Putamen (tissue), 1 donor: ENCODE measurements at places on chromosomes 5 and 9.

DNA sequence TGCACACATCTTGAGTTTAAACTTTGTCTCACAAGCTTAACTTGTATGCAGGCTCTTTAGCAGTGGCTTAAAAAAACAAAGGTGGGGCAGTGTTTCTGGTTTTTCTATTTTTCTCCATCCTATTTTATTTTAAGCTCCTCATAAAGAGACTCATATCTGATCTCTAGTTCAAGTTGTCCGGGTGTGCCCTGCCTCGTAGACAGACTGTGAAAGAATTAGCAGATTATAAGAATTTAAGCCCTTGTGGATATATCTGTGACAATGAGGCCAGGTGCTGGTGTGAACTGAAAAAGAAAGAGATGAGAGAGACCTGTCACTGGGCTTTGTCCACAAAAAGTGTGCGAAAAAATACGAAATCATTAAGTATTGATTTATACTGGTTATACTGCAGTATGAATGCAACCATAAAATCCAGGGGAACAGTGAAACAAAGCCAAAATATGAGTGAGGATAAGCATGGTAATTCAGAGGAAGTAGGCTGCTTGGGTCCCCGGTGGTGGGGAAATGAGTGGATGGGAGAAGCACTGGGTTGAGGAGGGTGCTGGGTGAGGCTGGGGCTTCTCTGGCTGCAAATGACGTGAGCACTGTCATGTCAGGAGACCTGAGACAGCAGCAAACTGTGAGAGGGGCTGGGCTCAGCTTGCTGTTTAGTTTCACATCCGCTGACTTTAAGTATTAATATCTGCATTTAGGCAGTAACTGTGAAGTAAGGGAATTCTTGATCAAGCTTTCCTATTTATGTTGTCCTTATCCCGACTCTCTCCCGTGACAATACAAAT lies 179.7 kb upstream of the ANKRD55 start:
- DNase-seq: no peak

GRCh38 chr5:32482193-32482592 lies 37.7 kb upstream of the ZFR start:
- no peak for DNase-seq

GRCh38 chr5:124888050-124888506 lies 141.6 kb upstream of the ZNF608 start:
- DNase-seq: no peak

- no peak for DNase-seq
Measured at GRCh38 chr5:98804066-98804465, 30.6 kb downstream of the RGMB start.

GRCh38 chr9:127754099-127755060 lies 19.3 kb upstream of the TOR2A start:
- no peak for DNase-seq

DNA sequence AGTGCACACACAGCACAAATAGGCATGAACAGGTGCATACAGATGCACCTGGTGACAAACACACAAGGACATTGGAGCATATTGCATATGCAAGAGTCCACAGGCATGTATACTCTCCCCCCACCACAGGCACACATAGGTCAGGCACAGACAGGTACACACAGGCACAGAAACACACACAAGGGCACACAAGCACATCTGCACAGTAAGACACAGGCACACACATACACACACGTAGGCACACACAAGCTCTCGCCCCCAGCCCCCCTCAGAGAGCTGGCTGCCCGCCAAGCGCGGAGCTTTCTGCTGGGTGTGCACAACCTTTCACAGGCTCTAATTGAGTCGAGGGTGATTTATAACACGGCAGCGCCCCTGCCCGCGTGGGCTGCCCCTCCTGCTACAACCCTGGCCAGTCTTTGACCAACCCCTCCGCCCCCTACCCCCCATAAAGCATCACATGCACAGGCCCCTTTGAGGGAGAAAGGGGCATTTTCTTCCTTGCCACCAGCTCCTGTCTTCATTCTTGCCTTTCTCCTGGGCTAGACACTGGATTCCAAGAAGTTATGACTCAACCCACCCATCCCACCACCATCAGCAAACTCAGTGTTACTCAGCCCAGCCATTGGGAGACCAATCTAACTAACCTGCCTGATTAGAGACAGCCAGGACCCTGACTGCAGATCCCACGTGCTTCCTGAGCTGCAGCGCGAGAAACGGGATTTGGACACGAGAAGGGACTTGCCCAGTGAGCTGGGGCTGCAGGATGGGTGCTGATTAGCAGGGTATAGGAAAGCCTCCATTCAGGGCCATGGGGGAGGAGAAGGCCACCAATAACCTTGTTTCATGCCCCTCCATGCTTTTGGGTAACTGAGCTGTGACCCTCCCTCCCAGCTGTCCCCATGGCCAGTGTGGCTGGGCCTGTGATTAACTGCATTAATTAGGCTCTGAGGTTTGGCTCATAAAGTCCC lies 42.8 kb upstream of the PSD2 start:
- DNase-seq: no peak

- DNase-seq: no peak
Measured at GRCh38 chr5:72434056-72434780, 73.0 kb downstream of the ZNF366 start.

DNA sequence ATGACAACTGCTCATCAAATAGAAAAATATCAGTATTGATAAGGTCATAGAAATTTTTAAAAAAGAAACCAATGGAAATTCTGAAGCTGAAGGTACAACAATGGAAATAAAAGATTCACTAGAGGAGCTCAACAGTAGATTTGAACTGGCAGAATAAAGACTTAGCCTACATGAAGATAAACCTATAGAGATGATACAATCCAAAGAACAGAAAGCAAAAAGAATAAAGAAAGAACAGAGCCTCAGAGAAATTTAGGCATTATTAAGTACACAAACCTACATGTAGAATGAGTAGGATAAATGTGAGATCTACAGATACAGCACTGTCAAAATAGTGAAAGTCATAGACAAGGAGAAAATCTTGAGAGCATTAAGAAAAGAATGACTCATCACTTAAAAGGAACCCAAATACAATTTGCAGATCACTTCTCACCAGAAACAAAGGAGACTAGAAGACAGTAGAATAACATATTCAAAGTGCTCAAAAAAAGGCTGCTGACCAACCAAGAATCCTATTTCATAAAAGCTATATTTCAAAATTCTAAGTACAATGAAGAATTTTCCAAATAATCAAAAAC lies 47.8 kb upstream of the HTR4 start:
- no peak for DNase-seq
